ENCODE measurements at places on chromosomes 13 and 19.

DNA sequence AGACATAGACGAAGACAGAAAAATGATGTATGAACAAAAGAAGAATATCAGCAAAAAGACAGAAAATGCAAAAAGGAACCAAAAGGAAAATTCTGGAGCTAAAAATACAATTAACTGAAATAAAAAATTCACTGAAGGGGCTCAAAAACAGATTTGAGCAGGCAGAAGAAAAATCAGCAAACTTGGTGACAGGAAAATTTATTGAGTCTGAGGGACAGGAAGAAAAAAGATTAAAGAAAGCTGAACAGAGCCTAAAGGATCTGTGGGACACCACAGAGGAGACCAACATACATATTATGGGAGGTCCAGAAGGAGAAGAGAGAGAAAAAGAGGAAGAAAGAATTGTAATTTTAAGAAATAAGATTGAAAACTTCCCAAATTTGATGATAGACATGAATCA lies 7.4 kb upstream of the LSR start:
- no peak for DNase-seq

DNA sequence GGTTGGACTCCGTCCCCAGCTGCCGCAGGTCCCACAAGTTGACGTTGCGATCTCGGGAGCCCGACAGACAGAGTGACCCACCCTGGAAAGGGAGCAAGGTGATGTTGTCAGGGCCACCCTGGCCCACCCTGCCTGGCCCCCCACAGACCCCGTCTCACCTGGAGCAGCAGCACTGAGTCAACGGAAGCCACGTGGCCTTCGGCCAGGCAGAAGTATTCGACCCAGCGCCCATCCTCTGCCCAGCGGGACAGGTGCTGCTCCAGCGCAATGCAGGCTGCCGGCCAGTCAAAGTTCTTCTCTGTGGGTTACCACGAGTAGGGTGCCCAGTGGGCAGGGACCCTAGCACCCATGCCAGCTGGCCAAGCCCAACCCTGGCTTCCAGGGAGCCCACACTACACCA lies 1.8 kb downstream of the FBXW9 start:
- no peak for DNase-seq

DNA sequence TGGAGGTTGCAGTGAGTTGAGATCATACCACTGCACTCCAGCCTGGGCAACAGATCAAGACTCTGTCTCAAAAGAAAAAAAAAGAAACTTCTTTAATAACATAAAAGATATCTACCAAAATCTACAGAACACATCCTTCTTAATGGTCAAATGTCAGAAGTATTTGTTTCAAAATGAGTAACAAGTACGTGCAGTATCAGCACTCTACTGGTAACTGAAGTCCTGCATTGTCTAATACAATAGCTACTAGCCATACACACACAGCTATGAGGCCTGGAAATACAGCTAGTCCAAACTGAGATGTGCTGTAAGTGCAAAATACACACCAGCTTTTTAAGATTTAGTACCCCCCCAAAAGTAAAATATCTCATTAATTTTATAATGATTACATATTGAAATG lies 88.1 kb downstream of the TSC22D1 start:
- no peak for DNase-seq

GRCh38 chr19:55641426-55642152 lies 787 bp downstream of the ZNF580 start:
- no peak for DNase-seq

DNA sequence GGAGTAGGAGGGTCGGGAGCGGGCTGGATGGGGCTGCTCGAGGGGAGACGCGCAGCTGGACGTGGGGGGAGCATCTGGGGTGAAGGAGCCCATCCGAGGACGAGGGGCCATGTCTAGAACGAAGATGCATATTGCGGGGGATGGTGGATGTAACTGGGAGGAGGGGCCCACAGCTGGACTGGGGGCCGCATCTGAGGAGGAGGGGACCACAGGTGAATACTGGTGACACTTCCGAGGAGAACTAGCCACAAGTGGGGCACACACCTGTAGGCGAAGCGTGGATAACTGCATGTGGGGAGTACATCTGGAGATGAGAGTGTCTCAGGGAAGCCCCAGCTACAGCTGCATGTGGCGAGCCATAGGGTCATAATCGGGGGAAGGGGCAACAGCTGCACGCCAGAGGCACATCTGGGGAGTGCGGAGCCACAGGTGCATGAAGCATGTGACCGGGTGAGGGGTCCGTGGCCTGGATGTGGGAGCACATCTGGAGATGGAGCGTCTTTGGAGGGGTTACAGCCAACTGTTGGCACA lies 402 bp downstream of the ZSWIM9 start:
- no peak for DNase-seq

- no peak for DNase-seq
Measured at GRCh38 chr19:41265395-41266153, 1.4 kb downstream of the HNRNPUL1 start.

GRCh38 chr13:82833923-82834322 lies 1048.4 kb downstream of the SLITRK1 start:
- no peak for DNase-seq

DNA sequence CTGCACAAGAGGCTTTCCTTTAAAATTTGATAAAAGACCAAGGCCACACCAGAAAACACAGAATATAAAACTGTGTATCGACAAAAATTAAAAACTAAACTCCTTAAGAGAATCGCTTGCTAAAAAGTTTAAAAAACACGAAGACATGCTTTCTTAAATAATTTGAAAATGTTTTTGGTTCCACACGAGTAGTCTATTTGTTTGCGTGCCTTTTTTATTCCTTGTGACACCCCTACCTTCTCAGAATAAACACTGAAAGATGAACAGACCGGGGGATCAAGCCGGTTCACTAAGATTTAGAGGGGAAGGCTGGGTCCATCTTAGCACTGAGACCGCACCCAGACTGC lies 256.4 kb upstream of the STARD13 start:
- DNase-seq: no peak

DNA sequence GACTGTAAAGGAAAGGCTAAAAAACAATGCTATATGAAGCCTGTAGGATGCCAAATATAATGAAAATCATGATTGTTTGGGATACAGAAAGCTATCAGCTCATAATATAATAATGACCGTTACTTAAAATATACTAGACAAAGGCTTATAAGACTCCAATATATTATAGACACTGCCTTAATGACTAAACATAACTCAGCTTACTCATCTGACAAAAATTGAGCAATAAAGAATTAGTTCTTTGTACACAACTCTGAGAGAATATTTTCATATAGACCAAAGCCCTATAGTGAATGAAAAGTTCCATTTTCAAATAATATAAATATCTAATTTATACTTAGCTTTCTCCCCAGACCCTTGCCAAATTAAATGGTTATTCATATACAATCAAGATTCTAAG lies 283.3 kb downstream of the DIAPH3 start:
- DNase-seq: no peak

DNA sequence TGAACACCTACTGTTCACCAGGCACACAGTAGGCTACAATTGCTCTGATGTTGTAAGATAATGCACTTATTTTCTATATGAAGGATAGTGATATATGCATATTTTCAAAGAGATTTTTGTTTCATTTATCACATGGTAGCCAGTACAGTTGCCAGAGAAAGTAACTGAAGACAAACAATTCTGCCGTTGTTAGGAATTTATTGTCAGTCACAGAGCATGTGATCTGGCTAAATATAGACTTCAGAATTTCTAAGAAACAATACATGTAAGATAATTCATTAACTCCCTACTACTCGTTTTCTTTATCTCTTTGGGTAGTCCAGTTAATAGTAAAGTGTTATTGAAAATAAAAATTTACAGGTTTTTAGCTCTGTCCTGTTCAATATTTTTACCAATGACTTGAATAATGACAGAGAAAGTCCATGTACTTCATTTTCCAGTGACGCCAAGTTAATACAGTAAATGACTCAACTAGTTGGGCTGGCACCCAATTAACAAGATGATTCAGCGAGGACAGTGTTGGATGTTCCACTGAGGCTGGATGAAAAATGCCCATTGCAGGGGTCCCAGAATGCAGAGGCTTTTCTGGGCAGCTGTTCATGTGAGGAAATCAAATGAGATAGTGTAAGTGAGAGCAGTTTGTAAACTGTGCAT lies 35.6 kb downstream of the GJA3 start:
- no peak for DNase-seq
